Astrocyte of the cerebellum (primary cell): ENCODE measurements at places on chromosomes 7 and 10.
A peak's percentile ranks its signal among the peaks of the same experiment; 100 is the strongest.

DNA sequence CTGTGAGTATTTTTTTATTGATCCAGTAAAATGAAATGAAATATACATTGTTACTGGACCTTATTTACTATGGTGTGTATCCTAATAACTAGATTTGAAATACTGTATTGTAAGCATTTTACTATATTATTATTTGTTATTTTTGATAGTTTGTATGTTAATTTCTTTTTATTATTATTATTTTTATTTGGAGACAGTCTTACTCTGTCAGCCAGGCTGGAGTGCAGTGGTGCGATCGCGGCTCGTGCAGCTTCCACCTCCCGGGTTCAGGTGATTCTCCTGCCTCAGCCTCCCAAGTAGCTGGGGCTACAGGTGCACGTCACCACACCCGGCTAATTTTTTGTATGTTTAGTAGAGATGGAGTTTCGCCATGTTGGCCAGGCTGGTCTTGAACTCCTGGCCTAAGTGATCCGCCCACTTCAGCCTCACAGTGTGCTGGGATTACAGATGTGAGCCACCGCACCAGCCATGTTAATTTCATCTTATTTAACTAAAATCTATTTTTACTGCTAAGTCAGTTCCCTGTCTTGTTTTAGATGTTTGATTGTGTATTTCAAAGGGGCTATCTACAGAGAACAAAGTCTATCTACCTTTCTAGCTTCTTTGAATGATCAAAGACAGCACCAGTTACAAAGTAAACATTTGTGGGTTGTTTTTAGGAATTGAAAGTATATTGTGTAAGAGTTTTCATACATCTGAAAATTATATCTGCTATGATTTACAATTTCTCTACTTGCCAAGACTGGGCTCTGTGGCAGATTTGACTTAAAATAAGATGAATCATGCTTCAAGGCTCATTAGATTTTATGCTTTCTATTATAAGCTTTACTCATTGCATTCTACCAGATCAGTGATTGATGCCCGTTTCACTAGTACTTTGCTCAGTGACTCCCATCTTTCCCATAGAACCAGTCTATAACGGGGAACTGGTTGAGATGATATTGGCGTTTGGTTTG, 41.6 kb downstream of the CDC123 start:
- peak; percentile 13 for DNase-seq

GRCh38 chr10:123147635-123148413, at the start of gene HMX2:
Gene HMX2 (plus strand): TSS chr10:123148136. CDS start chr10:123148379, 243 bp downstream.
- no peak for DNase-seq

DNA sequence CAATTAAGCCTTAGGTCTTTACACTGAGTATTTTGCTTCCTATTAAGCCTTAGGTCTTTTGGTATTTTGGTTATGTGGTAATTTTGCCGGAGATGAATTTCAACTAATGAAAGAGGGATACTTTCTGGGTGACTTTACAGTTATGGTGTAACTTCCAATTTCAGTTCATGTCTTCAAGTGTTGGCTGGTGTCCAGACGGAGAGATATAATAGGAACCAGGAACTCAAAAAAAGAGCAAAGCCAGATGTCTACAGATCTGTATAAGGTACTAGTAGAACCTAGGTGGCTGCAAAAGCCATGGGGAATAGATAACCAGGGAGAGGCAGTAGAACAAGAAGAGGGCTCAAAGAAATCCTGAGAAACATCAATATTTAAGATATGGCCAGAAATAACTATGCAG, 12.3 kb downstream of the ERCC6 start:
- no peak for DNase-seq

DNA sequence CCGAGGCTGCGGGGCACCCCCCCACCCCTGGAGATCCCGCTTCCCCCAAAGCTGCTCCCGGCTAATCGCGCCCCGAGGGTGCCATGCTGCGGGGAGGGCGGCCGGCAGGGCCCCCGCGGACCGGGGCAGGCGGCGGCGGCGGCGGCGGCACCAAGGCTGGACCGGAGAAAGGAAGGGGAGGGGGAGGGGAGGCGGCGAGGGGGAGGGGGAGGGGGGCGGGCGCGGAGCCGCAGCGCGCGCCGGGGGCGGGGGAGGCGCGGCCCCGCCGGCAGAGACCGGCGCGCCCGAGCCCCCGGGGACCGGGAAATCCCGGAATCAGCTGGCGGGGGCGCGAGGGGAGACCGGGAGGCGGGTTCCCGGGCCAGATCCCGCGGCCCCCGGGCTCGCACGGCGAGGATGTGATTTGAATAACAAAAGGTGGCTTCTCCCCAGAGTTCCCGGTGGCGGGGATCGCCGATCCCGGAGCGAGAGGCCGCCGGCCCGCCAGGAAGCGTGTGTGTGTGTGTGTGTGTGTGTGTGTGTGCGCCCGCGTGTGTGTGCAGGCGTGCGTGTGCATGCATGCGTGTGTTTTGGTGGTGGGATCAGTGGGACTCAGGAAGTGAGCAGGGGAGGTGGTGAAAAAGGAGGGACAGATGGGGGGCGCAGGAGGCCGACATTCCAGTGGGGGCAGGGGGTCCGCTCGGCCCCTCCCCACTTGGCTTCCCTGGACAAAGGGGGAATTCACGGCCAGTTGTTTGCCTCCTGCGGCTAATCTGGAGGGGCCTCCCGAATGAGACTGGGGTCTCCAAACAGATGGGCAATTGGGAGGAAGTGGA, 99.5 kb downstream of the HIP1 start:
- DNase-seq, result no peak

DNA sequence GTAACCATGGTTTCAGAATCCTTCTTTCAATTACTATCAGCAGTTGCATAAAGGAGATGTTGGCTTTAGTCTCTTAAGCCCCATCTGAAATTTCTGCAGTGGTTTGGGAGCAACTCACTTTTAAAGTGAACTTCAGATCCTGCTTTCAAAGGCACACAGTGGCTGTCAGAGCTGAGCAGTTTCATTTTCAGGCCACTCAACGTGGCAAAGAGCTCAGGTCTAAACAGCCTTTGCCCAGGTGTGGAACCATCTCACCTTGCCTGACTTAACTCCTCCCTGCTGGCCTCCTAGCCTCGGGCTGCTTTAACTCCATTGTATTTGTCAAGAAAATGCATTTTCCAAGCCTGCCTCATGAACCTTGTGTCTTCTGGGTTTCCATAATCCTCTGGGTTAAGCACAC, 197.5 kb upstream of the KMT2E start:
- no peak for DNase-seq

DNA sequence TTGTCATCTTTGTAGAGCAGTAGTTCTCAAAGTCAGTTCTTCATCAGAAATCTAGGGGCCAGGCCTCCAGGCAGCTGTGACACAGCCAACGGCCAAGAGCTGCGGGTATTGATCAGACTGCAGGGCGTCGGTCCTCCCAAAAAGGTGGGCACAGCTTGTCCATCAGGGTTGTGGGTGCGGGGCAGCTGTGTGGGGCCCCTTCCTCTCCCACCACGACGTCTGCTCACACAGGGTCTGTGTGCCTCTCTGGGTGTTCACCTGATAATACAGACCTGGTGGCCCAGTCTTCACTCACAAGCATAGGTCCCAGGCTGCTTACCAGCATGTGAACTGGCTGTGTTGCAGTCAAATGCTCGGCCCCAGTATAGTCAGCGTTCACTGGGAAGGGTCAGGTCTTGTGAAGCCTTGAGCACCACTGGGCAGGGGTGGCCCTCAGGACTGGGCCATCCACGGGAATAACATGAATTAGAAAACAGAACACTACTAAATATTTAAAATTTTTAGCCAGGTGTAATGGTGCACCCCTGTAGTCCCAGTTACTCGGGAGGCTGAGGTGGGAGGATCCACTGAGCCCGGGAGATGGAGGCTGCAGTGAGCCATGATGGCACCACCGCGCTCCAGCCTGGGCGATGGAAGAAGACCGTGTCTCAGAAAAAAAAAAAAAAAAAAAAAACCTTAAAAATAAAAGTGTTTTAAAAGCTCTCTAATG, 102.8 kb upstream of the DIP2C start:
- DNase-seq, result no peak

- DNase-seq, result no peak
These were observed 119.5 kb upstream of the CAV2 start for GRCh38 chr7:116380025-116380424.

DNA sequence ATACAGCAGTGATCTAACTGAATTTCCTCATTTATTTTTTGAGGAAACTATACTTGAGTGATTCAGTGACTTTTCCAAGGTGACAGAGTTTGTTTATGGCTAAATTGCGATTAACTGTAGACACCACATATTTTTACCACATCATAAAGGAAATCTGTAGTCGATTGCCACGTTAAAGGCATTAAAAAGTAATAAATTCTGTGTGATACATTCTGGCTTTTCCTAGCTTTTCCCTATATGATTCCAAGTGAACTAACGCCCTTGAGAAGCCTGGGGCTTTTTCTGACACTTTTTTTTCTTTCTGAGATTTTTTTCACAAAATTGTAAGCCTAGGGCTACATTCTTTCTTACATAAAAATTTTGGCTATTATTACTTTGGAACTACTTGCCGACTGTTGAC, 266.9 kb downstream of the BICC1 start:
- no peak for DNase-seq

GRCh38 chr7:74002474-74003017, 25.4 kb upstream of the ELN start:
- DNase-seq, result peak; percentile 48

- no peak for DNase-seq
These were observed 379.4 kb upstream of the KIAA1217 start for GRCh38 chr10:23829556-23829955.

DNA sequence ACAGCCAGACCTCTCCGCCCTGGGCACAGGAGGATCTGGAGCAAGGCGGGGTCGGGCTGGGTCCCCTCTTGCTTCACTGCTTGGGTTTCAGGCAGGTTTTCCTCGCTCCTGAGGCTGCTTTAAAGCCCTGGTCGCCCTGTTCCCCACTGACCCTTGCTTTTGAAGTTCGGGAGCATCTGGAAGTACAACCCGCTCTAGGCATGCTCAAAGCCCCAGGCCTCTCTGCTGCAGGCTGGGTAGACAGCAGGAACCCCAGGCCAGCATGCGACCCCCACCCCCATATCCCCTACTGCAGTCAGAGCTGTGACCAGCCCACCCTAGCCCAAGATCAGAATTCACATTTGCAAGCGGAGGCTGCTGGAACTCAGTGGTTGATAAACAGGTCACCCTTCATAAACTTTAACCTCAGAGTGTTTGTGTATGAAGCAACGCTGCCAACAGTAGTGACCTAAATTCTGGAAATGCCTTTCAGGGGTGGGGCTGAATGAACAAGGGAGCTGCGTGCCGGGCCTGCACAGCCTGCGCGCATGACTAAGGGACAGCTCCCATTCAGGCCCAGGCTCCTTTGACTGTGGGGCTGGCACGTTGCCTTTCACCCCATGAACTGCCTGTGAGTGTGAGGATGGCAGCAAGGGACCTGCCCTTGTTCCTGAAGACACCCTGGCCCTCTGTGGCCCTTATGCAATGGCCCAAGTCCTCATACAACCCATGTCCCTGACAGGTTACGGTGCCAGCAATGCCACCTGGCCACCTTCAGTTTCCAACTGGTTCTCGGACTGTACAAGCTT, 52.5 kb downstream of the PROSER2 start:
- peak; percentile 26 for DNase-seq

- no peak for DNase-seq
These were observed 274.1 kb upstream of the COBL start for GRCh38 chr7:51590746-51591145.

- DNase-seq, result no peak
These were observed 10.5 kb downstream of the ZNF282 start for GRCh38 chr7:149205690-149206381.

DNA sequence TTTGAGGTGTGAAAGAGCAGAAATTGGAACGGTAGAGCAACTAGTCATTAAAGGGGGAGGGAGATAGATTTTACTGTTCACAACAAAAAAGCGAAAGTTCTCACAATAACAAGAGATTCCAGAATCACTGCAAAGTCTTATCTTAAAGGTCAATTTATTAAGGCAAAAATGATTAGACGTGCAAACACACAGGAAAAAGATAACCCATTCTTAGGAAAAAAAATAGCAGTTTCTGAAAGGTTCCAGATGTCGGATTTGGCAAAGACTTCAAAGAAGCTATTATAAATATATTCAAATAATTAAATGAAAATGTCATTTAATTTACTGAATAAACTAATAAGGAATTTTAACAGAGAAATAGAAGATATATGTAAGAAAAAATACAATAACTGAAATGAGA, 70.8 kb upstream of the GNAI1 start:
- no peak for DNase-seq

DNA sequence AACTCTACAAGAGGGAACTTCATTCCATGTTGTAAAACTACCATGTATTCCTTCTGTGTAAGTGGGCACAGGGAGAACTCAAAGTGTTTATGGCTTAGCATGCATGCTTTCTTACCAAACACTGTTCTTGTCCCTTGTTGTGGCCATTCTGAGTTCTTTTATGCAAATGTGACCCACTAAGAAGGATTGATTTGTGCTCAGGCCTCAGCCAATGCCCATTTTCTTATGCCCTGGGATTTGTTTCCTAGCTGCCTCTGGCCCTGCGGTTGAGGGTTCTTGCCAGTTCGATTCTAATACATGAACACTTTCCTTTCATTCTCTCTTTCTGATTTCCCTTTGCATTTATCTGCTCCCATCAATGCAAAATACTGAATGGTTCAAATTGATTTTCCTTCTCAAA, 316.7 kb downstream of the NRG3 start:
- no peak for DNase-seq

- DNase-seq, result no peak
These were observed 19.5 kb upstream of the HERPUD2 start for GRCh38 chr7:35714407-35714806.

GRCh38 chr10:124955243-124955642, 13.3 kb downstream of the ZRANB1 start:
- no peak for DNase-seq

DNA sequence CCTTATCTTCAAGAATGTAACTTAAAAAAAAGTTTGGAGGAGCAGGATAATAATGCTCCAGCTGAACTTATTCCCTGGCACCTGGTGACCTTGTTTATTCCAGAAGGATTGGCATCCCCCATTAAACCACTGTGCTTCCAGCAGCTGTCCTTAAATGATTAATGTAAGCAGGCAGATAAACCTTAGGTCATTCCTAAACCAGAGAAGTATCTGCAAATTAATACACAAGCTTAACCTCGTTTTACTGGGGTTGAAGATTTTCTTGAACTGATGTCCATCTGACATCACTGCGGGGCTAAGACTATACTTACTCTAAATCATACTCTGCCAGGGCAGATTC, 116.1 kb upstream of the PALS2 start:
- no peak for DNase-seq

DNA sequence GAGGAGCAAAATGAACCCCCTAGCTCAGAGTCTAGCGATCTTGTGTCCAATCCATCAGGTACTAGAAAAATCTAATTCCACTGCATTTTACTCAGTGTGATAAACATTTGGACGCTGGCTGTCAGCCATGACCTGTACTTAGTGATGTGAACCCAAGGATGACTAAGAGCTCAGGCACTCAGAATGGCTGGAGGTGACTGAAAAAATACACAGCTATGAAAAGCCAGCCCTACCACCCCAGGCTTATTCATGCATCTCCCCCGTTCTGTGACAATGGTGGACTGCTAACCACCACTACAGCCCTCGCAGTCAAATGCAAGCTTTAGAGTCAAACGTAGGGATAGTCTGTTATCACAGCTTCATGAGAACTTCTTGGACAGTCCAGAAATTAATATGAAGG, 14.9 kb downstream of the AFAP1L2 start:
- peak; percentile 65 for DNase-seq
